ENCODE measurements at places on chromosomes 5 and 9. TPM values are rescaled to one million over a fixed set of nuclear protein-coding genes. Genes with fewer than 3 reads are reported as not detected.

SAPCD2 gene
- total RNA-seq: 0.22 TPM

CFAP77 gene
- total RNA-seq: not detected

CDH9 gene
- not detected for total RNA-seq

GZMA gene
- total RNA-seq: not detected

SLC36A2 gene
- not detected for total RNA-seq

CER1 gene
- not detected for total RNA-seq

NR4A3 gene
- 0.43 TPM for total RNA-seq

SPATA31D4 gene
- not detected for total RNA-seq

LRRC19 gene
- not detected for total RNA-seq

ROPN1L gene
- total RNA-seq: 0.29 TPM

PCDHA1 gene
- not detected for total RNA-seq

HAVCR2 gene
- 0.22 TPM for total RNA-seq

MLANA gene
- total RNA-seq: not detected

SHC3 gene
- total RNA-seq: 15.3 TPM

MCC gene
- 44.1 TPM for total RNA-seq

TXNDC8 gene
- not detected for total RNA-seq

ABO gene
- total RNA-seq: not detected

NMUR2 gene
- total RNA-seq: under 0.01 TPM

HMCN2 gene
- not detected for total RNA-seq

TRPM3 gene
- under 0.01 TPM for total RNA-seq

PCDHGB5 gene
- total RNA-seq: 27.4 TPM

SKP1 gene
- total RNA-seq: 138 TPM

GABRB2 gene
- total RNA-seq: under 0.01 TPM

INSL6 gene
- not detected for total RNA-seq

TSSK1B gene
- 0.57 TPM for total RNA-seq

ACOT12 gene
- 0.57 TPM for total RNA-seq

SLC6A7 gene
- total RNA-seq: under 0.01 TPM

GPR151 gene
- total RNA-seq: not detected

LCN9 gene
- not detected for total RNA-seq

REXO4 gene
- total RNA-seq: 22.8 TPM

RHOBTB3 gene
- 196 TPM for total RNA-seq

PCDHB4 gene
- not detected for total RNA-seq

SMIM33 gene
- not detected for total RNA-seq

ENTREP1 gene
- total RNA-seq: 0.14 TPM

SOHLH1 gene
- total RNA-seq: not detected

PCDHGA5 gene
- total RNA-seq: 1.5 TPM

LHX3 gene
- total RNA-seq: not detected

GPSM1 gene
- 41.4 TPM for total RNA-seq

MEIKIN gene
- not detected for total RNA-seq

CCDC112 gene
- total RNA-seq: 6.1 TPM

FAM151B gene
- total RNA-seq: 9.2 TPM

PTGDS gene
- 4.2 TPM for total RNA-seq

PCSK1 gene
- under 0.01 TPM for total RNA-seq

NIPAL4 gene
- total RNA-seq: 0.57 TPM

QRFP gene
- not detected for total RNA-seq

PCDHA12 gene
- under 0.01 TPM for total RNA-seq

NR3C1 gene
- total RNA-seq: 99.5 TPM

CDC20B gene
- not detected for total RNA-seq

AMBP gene
- total RNA-seq: not detected

FAM81B gene
- total RNA-seq: not detected

PCDHB3 gene
- total RNA-seq: 0.29 TPM

C8G gene
- not detected for total RNA-seq
